Hepatic stellate cell (primary cell): ENCODE measurements at places on chromosomes 13 and 19.

GRCh38 chr13:67023130-67023876 lies 206.8 kb downstream of the PCDH9 start:
- DNase-seq = peak; percentile 16

- no peak for DNase-seq
Measured at GRCh38 chr19:46124638-46125115, at the start of gene IGFL3. Gene IGFL3 (minus strand): TSS chr19:46124688. CDS start chr19:46124649, 39 bp downstream.

- DNase-seq = no peak
Measured at GRCh38 chr13:40651866-40652587, 14.4 kb downstream of the FOXO1 start.

DNA sequence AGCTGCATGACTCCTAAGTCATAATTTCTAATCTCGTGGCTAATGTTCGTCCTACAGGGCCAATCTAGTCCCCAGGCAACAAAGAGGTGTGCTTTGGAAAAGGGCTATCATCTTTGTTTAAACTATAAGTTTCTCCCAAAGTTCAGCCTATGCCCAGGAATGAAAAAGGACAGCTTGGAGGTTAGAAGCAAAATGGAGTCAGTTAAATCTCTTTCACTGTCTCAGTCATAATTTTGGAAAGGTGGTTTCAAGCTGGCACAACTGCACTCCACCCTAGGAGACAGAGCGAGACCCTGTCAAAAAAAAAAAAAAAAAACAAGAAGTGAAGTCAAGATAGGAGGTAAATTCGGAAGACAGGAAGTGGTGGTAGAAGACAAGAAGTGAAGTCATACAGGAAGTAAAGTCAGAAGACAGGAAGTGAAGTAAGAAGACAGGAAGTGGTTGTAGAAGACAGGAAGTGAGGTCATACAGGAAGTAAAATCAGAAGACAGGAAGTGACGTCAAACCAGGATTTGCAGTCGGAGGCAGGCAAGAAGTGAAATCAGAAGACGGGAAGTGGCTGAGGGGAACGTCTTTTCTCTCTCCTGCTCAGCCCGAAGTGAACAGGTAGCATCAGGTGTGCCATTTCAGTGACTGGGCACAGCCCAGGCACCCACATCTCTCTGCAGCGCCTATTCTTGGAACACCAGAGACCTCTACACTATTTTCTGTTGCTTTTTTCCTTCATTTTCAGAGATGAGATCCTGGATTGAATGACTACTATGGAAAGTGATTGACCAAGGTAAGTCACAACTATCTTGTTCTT lies 32.2 kb downstream of the GP6 start:
- no peak for DNase-seq

DNA sequence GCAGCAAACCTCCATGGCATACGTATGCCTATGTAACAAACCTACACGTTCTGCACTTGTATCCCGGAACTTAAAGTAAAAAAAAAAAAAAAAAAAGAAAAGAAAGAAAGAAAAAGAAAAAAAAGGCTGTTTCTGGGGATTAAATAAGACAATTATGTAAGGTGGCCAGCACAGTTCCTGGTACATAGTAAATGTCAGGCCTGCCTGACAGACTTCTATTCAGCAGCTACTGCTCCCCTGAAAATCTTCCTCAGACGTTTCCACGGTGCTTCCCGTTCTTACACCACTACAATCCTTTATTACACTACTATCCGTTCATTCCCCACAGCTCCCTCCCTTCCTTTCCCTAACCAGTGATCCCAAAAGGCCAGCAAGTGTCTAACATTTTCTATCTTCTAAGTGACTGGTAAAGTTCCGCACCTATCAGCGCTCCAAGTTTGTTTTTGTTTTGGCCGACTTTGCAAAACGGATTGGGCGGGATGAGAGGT lies 636 bp upstream of the RB1 start:
- no peak for DNase-seq

GRCh38 chr13:24734950-24735349 lies 29.0 kb upstream of the RNF17 start:
- DNase-seq = no peak

GRCh38 chr19:1376415-1376805 lies 7.3 kb upstream of the NDUFS7 start:
- DNase-seq = no peak

GRCh38 chr13:98285317-98285716 lies 108.2 kb upstream of the RNF113B start:
- no peak for DNase-seq

GRCh38 chr13:40208517-40208916 lies 457.9 kb downstream of the FOXO1 start:
- no peak for DNase-seq

DNA sequence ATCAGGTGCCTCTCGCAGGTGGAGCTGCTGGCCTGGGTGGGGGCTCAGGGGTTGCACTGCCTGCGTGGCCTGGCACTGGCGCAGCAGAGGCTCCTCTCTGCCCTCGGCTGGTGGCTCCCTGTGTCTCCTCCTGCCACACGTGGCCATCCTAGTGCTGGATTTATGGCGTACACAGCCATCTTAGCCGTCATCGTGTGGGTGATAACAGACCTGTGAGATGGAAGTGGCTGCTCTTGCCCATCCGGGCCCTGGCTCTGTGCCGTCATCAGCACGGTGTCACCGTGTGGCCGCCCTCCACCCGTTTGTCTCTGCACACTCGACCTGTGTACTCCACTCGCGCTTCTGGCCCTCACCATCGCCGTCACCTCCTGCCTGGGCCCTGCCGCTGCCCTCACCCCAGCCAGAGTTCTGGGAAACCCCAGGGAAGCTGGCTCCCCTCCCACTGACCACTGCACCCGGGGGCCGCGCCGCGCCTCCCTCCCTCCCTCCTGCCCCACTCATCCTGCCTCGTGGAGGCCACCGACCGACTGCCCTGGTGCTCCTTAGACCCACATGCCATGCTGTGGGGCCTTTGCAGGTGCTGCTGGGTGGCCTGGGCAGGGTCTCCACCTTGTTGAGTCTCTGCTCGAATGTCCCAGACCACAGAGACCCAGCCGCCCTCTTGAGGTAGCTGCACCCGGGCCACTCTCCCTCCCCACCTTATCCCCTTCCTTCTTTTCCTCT lies 29.5 kb downstream of the TMEM255B start:
- DNase-seq = no peak

DNA sequence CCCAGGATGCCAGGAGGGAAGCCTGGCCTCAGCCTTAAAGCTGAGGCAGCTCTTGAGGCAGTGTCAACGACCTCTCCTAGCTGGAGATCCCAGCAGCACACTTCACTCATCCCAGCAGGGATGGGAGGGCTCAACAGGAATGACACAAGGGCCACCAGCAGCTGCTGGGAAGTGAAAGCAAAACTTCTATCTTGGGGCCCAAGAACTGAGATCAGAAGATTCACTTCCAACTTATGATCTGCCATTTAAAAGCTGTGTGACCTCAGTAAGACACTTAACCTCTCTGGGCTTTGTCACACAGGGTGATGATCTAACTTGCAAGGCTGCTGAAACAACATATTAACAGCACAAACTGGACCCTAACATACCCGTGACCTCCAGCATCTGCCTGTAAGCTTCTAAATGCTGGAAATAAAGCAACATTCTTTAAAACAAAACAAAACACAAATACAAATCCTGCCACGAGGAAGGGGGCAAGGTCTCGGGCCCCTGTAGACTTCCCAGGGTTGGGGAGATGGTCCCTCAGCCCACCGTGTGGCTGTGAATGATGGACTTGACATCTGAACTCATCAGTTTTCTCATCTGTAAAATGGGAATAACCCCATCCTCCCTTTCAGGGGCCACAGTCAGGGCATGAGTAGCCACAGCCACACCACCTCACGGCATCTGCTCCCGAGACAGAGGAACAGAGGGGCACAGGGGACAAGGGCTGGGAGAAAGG lies 22.7 kb downstream of the ELL start:
- DNase-seq = peak; percentile 61

GRCh38 chr19:38975861-38976271 lies 324 bp upstream of the FBXO17 start:
- DNase-seq = no peak

GRCh38 chr19:13794398-13794756 lies 866 bp upstream of the ZSWIM4 start:
- DNase-seq = peak; percentile 75

- DNase-seq = no peak
Measured at GRCh38 chr19:52110780-52111179, 15.2 kb upstream of the ZNF841 start.

DNA sequence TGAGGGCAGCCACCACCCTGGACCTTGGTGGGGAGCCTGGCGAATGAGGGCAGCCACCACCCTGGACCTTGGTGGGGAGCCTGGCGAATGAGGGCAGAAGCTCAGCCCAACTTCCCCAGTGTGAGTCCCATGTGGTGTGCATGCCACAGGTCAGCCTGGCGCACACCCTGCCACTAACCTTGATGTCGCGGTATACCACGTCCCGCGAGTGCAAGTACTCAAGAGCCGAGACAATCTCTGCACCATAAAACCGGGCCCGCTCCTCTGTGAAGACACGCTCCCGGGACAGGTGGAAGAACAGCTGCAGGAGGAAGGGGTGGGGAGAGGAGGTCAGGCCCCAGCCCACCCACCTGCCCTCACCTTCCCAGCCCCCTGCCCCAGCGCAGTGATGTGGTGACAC lies 11.3 kb upstream of the CCNP start:
- DNase-seq = no peak

GRCh38 chr13:98842858-98843481 lies 90.5 kb upstream of the SLC15A1 start:
- DNase-seq = peak; percentile 67

DNA sequence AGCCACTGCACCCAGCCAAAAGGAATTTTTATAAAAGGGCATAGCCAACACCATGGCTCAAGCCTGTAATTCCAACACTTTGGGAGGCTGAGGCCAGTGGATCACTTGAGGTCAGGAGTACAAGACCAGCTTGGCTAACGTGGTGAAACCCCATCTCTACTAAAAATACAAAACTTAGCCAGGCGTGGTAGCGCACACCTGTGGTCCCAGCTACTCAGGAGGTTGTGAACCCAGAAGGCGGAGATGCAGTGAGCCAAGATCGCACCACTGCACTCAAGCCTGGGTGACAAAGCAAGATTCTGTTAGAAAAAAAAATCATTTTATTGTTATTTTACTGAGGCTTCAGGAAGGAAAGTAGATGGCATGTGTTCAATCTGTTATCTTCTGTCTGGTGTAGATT lies 31.3 kb upstream of the FOXO1 start:
- DNase-seq = no peak

DNA sequence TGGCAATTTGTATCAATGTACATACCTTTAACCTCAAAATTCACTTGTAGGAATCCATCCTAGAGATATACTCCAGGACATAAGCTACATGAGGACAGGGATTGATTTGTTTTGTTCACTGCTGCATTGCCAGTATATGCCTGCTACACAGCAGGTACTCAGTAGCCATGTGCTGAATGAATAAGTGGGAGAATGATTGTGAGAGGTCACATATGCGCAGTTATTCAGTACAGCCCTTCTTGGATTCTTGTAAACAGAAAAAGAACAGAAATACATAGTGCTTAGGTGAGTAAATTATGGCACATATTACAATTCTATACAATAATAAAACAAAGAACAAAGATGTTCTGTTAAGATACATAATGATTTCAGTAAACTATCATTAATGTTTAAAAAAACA lies 133.3 kb downstream of the RNF17 start:
- no peak for DNase-seq

GRCh38 chr13:28136916-28137315 lies 1.4 kb upstream of the PAN3 start:
- no peak for DNase-seq

DNA sequence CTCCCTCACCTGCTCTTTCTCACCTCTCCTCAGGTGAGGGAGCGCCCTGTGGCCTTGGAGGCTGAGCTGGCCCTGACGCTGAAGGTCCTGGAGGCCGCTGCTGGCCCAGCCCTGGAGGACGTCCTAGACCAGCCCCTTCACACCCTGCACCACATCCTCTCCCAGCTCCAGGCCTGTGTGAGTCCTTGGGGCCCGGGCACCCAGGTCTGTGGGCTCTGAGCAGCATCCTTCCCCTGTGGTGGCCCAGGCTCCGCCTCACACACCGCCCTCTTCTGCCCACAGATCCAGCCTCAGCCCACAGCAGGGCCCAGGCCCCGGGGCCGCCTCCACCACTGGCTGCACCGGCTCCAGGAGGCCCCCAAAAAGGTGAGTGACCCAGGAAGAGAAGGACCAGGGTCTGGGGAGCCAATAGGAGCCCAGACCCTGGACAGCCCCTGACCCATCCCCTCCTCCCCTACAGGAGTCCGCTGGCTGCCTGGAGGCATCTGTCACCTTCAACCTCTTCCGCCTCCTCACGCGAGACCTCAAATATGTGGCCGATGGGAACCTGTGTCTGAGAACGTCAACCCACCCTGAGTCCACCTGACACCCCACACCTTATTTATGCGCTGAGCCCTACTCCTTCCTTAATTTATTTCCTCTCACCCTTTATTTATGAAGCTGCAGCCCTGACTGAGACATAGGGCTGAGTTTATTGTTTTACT lies 1.9 kb downstream of the IFNL1 start:
- no peak for DNase-seq

DNA sequence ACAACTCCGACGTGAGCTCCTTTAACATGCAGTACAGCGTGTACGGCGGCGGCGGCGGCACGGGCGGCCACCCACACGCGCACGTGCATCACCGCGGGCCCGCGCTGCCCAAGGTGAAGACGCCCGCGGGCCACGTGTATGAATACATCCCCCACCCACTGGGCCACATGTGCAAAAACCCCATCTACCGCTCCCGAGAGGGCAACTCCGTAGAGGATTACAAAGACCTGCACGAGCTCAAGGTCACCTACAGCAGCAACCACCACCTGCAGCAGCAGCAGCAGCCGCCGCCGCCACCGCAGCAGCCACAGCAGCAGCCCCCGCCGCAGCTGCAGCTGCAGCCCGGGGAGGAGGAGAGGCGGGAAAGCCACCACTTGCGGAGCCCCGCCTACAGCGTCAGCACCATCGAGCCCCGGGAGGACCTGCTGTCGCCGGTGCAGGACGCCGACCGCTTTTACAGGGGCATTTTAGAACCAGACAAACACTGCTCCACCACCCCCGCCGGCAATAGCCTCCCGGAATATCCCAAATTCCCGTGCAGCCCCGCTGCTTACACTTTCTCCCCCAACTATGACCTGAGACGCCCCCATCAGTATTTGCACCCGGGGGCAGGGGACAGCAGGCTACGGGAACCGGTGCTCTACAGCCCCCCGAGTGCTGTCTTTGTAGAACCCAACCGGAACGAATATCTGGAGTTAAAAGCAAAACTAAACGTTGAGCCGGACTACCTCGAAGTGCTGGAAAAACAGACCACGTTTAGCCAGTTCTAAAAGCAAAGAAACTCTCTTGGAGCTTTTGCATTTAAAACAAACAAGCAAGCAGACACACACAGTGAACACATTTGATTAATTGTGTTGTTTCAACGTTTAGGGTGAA lies 6.6 kb downstream of the SLITRK5 start:
- DNase-seq = no peak

DNA sequence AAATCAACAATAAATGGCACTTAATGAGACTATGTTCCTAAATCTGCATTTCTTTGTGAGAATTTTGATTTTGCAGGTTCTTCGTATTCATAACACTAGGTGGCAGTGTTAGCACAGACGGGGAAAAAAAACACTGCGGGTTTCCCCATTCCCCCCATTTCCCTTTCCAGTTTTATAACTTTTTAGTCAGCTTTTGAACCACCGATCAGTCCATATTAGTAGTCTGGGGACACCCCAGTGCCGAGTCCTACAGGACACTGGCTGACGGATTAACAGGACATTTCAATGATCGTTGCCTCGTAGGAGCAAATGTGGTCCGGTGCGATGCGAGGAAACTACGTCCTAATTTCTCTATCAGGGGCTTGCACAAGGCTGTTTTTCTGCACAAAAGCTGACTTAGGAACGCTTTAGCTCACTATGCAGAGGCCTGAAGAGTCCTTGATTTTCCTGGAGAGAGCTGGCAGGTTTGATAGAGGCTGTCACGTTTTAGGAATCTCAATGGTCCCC lies 234.3 kb downstream of the LMO7 start:
- DNase-seq = no peak

- DNase-seq = peak; percentile 77
Measured at GRCh38 chr19:1401138-1401888, at the start of gene GAMT. Gene GAMT (minus strand): TSS chr19:1401542. CDS start chr19:1401476, 66 bp downstream.
